ENCODE measurements at places on chromosomes 3 and 15.
A peak's percentile ranks its signal among the peaks of the same experiment; 100 is the strongest.

DNA sequence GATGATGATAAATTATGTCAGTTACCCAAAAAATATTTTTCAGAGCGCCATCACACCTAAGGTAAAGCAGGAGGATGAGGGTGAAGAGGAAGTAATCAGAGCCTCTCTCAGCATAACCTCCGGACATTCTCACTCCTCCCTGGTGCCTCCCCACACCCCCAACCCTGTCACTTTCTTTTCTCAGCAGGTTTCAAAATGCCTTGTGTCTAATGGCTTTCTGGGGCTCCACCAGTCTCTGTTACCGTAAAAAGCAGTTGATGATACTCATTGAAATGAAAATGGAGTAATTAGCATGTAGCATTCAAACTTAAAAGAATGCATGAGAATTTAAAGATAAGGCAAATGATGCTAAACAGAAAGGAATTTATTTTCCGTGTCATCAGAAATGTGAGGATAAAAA is 180.0 kb downstream of the ERC2 start:
- DNase-seq, result no peak

DNA sequence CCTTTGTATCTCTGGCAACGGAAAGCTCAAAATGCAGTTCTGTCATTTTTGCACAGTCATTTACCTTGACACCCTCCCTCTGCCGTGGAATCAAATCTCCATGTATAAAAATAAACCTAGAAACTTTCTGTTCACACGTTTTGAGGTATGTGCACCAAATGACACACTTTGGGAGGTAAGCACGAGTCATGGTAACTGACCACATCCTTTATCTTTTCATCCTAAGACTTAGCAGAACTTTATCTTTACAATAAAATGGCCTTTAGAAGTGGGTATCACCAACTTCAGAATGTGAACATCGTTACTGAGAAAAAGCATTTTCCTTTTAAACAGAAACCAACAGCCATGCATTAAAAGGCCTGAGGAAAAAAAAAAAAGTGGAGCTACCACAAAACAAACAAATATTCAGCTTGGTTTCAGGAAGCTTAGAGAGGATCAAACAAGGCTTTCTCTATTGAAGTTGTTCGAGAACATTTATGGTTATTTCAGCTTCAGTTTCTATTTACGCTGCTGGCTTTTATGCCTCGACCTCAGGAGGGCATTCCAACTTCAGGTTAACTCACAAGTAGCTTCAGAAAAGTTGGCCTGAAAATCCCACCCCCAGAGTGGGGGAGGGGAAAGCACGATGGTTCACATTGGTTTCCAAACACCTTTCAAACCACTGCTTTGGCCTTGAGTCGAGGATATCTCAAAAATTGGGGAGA is 171.1 kb upstream of the ICE2 start:
- DNase-seq, result peak; percentile 40

GRCh38 chr3:194070634-194071409 is 65.1 kb upstream of the HES1 start:
- peak; percentile 66 for DNase-seq

DNA sequence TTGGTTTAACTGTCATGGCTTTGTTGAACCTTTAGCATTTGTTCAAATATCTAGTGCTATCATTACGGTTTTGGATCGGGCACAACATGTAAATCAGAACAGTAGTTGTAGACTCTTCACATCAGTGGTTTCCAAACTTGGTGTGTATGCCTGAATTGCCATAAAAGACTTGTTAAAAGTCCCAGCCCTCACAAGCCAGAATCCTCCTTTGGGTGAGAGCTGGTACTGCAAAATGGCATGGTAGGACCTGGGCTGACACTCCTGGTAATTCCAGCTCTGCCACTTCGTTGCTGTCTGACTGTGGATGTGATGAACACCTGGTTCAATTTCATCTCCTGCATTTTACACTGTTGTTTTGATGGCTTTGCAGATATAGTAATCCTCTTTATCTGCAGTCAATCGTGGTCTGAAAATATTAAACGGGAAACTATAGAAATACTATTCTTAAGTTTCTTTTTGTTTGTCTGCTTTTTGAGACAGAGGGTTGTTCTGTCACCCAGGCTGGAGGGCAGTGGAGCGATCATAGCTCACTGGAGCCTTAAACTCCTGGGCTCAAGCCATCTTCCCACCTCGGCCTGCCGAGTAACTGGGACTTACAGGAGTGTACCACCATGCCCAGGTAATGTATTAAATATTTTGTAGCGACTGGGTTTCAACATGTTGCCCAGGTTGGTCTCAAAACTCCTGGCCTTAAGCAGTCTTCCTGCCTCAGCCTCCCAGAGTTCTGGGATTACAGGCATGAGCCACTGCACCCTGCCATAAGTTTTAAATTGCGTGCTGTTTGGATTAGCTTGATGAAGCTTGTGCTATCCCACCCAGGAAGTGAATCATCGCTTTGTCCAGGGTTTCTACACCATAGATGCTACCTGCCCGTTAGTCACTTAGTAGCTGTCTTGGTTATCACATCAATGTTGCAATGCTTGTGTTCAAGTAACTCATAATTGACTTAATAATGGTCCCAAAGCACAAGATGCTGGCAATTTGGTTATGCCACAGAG is 61.6 kb downstream of the RAB7A start:
- DNase-seq, result peak; percentile 34

GRCh38 chr3:189967254-189967865 is 153.3 kb downstream of the P3H2 start:
- peak; percentile 35 for DNase-seq

- no peak for DNase-seq
Measured at GRCh38 chr3:147838652-147839051, 429.5 kb downstream of the ZIC1 start.

- DNase-seq, result no peak
Measured at GRCh38 chr15:67089217-67090193, 24.1 kb downstream of the SMAD3 start.

DNA sequence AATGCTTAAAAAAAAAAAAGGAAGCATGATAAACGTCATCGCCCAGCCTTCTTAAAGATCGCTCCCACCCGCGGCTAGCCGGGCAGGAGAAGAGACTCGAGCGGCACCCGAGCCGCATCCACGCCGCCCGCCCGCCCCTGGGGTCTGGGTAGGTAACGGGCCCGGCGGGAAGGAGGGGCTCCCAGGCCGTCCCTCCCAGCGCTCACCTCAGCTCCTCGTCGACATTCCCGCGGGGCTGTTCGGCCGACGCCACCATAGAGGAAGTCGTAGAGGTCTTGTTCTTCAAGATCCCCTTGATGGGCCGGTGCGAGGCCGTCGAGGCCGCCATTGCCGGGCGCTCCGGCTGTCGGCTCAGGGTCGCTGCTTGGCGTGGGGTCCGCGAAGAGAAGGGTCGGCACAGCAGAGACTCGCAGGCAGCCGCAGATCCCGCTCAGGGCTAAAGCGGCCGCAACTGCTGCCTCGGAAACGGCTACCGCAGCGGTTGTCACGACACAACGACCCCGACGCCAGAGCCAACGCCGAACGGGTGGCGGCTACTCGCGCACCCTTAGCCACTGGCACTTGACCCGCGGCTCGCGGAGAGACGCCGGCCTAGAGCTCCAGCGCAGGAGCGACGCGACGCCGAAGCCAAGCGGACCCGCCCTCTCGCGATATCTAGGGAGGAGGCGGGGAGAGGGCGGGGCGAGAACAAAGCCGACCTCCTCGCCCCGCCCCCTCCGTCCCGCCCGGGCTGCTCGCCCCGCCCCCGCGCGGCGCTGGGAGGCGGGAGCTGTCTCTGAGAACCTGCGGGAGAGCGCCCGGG is at the start of gene PPP1R2:
Gene PPP1R2 (minus strand): TSS at position 628 of the 802 bp plus-strand sequence. CDS start 300 bp downstream, at position 328.
- peak; percentile 91 for DNase-seq

- no peak for DNase-seq
Measured at GRCh38 chr3:70742081-70742480, 429.6 kb upstream of the MDFIC2 start.

DNA sequence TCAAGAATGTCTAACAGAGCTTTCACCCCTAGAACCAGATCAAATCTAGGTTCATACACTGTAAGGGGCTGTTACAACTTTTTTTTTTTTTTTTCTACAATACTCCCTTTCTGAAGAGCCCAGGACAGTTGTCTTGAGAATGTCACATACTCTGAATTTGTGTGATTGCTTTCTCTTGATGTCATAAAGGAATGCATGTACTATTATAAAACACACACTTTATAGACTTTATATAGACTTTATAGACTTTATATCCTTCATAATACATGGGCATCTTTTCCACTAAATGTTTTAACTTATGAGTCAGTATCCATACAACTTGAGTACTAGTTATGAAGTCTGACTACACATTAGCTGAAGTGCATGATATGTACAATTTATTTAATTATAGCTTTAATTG is 26.3 kb downstream of the RFX7 start:
- DNase-seq, result no peak

DNA sequence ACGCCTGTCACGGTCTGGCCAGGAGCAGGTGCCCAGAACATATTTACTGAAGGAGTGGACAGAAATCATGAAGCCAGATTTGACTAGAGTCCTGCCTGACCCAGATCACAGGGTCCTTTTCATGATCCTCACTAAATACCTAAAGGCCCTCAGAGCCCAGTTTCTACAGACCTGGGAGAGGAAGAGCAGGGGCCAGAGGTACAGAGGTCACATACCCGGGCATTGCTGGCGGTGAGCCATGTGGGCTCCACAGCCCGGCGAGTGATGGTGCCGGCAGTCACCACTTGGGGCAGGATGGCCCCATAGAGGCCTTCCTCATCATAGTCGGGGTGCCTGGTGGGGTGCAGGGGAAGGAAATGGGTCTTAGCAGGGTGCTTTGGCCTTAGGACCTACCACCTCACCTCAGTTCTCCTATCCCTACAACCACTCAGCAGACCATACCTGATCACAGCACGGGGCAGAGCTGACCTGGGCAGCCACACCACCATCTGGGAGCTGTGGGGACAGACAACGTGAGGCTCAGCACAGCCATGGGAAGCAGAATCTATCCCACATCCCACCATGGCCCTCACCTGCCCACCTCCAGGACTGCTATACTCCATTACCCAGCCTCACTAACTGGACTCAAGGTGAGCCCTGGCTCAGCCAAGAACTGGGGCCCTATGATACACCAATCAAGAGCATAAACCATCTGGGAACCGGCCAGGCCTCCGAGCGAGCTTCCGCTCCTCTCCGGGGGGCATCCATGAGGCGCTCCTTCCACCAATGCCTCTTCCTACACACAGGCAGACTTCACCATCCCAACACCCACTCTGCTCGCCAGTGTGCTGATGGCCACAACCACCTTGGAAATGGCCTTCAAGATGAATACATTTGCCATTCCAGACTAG is 12.9 kb downstream of the POLG start:
- no peak for DNase-seq

DNA sequence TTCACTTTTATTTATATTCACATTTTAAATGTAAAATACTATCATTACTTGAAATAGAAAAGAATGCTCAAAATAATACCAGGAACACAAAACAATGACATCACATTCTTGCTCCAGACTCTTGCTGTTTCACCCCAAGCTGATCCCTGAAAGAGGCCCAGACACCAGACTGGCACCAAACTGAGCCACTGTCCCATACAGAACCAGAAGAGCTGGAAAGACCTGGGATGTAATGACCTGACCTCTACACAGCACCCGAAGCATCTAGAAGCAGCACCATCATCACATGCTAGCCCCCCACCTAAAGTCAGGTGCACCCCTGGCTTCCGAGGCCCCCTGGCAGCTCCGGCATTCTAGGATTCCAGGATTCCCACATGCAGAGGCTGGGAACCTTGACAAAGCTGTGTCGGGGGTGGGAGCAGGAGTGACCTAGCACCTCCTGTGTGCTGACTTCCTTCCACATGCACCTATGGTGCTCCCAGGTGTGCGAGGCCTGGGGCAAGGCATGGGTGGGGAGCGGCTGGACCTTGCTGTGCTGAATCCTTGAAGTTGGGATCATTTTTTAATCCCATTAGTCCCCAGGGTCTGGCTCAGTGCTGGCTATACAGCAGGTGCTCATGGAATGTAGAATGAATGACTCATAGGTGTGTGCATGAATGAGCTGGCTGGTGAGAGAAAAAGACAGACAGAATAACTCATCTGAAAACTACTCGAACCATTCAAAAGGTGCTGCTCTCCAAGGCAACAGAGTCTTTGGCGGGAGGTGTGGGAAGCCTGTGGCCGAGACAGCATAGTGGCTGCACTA is 144.7 kb upstream of the IQSEC1 start:
- no peak for DNase-seq

DNA sequence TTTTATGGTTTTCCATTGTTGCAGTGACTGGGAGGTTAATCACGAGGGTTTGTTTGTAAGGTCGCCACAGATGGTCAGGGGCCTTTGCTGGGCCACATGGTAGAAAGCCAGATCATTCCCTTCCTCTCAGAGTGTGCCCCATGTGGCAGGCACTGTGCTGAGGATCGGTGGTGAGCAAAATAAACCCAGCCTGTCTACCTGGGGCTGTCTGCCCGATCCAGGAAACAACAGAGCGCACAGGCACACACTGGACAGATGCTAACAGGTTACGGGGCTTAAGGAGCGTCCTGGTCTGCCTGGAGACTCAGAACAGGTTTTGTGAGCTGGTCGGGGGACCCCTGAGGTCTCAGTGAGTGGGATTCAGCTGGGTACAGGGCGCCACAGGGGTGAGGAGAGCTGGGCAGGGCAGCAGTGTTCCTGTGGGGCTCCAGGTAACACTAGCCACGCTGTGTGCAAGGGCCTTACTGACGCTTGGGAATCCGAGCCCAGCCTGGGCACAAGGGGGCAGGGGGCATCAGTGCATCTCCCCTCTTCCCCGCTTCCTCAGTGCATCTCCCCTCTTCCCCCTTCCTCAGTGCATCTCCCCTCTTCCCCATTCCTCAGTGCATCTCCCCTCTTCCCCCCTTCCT is 136.4 kb downstream of the DNAJB8 start:
- no peak for DNase-seq

- DNase-seq, result no peak
Measured at GRCh38 chr3:173983343-173983742, 585.8 kb downstream of the NLGN1 start.

GRCh38 chr3:88061746-88062145 is 2.7 kb downstream of the ZNF654 start:
- DNase-seq, result no peak

DNA sequence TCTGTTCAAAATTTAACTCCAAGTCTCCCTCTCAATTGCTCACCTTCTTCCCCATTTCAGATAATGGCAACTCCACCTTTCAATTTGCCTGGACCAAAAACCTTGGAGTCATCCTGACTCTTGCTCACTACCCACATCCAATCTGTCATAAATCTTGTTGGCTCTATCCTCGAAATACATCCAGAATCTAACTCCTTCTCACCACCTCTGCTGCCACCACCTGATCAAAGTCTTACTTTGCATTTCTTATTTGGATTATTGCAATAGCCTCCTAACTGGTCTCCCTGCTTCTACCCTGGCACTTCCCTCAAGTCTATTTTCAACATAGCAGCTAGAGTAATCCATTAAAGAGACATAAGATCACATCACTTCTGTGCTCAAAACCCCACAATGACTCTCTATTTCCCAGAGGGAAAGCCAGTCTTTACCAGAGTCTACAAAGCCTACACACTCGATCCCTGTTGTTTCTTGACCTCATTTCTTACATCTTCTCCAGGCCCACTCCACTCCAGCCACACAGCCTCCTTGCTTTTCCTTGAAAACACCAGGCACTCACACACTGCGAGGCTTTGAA is 86.6 kb downstream of the GPR156 start:
- no peak for DNase-seq

DNA sequence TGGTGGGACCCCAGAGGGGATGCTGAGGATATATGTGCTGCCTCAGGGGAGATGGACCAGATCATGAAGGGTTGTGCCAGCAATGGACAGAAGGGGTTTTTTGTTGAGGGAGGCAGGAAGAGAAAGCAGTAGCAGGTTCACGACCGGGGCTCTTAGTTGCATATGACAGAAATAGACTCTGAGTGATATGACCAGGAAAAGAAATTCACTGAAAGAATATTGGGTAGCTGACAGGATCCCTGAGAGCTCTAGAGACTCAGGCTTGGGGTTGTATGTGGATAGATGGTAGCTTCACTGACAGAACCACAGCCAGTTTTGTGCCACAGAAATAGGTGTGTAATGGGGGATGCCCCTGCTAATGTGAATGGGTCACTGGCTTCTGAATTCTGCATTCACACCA is 241.6 kb downstream of the ZNF621 start:
- DNase-seq, result no peak

All from activated CD4-positive, alpha-beta T cell treated with anti-CD3 and anti-CD28 coated beads for 24 hours (primary cell).